ENCODE measurements at places on chromosomes 1 and 21.

DNA sequence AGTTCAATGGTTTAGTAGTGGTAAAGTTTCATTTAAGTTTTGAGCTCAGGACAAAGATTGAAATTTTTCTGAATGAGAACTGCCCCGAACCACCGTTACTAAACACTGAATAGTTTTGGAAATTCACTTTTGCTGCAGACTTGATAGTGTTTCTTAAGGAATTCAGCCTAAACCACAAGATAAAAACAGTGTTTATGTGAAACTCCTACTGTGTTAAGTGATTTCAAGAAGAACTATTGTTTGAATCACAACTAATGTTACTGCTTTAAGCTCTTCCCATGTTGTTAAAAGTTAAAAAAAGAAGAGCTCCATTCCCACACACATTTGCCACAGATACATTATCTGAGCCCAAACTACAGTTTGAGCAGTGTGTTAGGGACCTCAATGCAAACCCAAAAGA is 159.2 kb downstream of the DYRK1A start:
- no peak for DNase-seq

GRCh38 chr1:19661721-19662228 is 2.9 kb upstream of the HTR6 start:
- DNase-seq, result no peak

DNA sequence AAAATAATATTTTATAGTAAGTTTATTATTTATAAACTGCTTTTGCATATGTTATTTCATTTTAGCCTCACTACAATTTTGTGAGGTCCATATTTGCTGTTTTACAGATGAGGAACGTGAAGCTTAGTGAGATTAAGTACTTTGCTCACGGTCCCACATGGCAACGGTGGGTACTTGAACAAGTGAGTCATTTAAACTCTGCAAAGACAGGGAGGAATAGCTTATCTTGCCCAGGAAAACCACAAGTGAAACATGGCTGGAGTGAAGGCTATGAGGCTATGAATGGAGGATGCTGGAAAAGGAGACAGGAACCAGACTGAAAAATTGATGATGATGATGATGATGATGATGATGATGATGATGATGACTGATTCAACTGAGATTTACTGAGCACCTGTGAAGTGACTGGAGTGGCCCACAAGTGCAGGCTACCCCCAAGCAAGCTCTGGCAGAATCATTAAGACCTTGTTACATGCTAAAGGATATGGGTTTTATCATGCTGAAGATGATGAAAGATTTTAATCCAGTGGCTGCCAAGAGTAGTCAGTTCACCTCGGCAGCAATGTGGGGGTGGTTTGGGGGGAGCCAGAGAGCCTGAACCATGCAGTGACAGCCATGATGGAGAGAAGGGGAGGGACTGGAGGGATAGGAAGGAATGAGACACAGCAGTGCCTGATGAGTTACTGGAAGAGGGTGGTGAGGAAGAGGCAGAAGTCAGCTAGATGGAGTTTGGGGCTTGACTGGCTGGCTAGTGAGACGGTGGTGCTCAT is 1.4 kb upstream of the ABCA4 start:
- no peak for DNase-seq

DNA sequence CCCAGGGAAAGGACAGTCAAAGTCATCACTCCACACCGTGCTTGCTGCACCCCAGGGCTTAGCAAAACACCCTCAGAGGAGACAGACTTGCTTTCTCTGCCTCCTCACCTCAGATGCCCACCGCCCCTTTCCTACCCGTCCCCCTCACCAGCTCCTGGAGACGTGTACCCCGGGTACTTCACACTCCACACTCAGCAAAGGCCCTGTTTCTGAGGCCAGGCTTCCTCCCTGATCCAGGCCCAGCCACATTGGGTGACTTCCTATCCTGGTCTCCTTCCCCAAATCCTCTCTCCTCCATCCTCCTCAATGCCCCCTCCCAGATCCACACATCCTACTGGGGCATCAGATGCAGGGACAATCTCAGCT is 116.7 kb downstream of the DMRTB1 start:
- no peak for DNase-seq

DNA sequence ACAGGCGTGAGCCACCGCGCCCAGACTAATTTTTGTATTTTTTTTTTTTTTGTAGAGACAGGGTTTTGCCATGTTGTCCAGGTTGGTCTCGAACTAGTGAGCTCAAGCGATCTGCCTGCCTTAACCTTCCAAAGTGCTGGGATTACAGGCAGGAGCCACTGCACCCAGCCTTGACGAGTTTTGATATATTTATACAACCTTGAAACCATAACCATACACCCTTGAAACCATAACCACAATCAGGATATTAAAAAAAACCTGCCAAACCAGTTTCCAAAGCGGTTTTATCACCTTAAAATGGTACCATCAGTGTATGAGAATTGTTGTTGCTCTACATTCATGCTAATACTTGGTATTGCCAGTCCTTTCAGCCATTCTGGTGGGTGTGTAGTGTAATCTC is 3.7 kb upstream of the PHACTR4 start:
- DNase-seq, result no peak

DNA sequence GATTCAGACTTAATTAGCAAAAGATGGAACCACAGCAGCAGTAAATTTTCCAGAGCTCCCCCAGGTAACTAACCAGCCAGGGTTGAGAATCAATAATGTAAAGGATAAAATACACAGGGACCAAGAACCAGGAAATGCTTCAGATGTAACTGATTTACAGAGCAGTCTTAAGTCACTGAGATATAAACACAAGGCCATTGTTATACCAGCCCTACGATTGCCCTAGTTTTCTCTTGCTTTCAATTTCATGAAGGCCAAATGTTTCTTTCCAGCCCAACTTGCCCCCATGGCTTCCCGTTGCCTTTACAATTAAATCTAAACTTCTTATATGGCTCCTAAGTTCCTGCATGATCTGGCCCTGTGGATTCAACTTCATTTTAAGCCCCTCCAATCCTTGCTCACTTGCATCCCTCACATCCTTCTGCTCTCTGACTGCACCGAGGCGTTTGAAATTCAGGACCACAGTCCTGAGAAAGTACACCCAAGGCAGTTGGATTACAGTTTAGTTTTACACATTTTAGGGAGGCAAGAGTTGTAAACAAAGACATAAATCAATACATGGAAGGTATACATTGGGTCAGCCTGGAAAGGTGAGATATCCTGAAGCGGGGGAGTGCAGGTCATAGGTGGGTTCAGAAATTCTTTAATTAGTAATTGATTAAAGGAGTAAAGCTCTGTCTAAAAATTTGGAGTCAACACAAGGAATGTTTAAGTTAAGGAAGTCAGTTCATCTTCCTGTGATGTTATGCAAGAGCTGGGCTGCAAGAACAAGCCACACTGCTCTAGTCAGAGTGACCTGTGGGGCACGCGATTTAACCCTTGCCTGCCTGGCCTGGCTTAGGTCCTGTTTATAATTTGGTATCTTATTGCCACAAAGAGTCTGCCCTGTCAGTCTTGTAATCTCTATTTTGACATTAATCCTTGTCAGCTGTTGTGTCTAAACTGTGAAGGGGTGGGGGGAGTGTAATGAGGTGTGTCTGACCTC is 69.9 kb upstream of the COG2 start:
- no peak for DNase-seq

GRCh38 chr1:89701746-89702241 is 68.9 kb downstream of the LRRC8C start:
- DNase-seq, result no peak

GRCh38 chr1:30049748-30050296 is 673.6 kb downstream of the MATN1 start:
- DNase-seq, result no peak

All from amniotic stem cell (primary cell).